ENCODE measurements at places on chromosomes 6 and 20.

DNA sequence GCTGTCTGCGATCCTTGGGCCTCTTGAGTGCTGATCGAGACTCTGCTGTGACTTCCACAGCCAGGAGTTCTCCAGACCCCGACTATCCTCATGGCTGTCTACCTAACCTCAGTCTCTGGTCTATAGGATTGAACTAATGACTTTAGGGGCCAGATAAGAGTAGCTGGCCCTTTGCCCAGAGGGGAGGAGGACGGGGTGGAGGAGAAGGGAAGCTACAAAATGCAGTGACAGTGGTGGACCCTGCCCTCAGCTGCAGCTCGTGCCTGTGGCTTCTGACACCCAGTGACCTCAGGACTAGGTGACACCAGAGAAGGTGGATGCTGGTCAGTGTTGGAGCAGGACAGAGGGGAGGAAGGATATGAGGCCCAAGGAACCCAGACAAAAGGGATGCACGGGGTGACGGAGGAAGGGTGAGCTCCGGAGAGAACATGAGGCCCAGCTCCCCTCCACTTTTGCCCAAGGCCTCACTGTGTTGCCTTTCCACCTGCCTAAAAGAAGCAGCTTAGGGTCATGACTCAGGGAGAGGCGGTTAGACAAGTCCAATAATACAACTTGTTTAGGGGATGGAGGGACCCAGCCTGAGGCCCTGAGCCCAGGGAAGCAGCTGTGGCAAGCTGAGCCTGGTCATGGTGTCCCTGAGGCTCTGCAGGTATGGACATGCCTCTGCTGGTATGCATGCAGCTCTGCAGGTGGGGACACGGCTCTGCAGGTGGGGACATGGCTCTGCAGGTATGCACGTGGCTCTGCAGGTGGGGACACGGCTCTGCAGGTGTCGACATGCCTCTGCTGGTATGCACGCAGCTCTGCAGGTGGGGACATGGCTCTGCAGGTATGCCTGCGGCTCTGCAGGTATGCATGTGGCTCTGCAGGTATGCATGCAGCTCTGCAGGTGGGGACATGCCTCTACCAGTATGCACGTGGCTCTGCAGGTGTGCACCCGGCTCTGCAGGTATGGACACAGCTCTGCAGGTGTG lies 67.7 kb downstream of the SYNJ2 start:
- DNase-seq, result no peak

GRCh38 chr20:51729771-51730170 lies 38.4 kb downstream of the ATP9A start:
- DNase-seq, result no peak

DNA sequence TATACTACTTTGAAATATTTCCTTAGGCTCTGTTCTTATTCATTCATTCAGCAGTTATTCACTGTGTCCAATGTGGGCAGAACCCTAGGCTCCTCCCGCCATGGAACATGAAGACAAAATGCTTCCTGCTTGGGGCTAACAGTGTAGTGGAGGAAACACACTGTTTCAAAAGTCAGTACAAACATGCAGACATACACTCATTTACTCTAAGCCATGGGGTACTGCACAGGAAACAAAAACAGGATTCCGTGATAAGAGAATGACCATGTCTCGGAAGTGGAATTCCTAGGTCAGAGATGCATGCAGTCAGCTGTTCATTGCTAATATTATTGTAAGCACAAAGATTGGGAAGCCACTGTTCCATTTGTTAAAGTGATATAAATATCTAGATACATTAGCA lies 18.4 kb upstream of the FAM209A start:
- DNase-seq, result no peak

DNA sequence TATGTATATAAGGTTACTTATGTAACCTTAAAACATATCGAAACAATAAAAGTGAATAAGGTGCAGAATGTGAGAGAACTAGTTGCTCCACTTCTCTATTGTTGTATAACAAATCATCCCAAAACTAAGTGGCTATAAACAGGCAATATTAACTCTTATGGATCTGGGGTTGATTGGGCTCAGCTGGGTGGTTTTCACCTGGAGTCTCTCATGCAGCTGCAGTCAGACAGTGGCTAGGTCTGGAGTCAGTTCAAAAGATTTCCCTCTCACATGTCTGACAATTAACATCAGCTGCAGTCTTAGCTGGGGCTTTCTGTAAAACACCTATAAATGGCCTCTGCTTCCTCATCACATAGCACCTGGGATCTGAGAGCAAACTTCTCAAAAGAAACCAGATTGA lies 288.4 kb upstream of the SASH1 start:
- DNase-seq, result no peak

DNA sequence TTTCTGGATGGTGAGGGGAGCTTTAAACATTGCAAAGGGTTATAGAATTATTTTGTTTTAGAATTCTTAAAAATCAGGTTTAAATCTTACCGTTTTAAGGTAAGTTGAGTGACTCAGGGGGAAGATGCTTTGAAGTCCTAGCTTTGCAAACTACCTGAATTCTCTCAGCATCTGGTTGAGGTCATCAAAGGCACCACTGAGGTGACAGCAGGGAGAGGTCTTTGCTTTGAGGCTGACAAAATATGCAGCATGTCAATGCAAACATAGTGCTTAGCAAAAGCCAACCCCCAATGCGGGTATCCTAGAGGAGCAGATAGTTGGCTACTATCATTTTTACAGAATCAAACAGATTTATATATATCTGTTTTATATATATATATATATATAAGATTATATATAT lies 219.5 kb downstream of the SLC24A3 start:
- DNase-seq, result no peak

GRCh38 chr6:24524805-24525204 lies 30.0 kb downstream of the ALDH5A1 start:
- peak; percentile 3 for DNase-seq

DNA sequence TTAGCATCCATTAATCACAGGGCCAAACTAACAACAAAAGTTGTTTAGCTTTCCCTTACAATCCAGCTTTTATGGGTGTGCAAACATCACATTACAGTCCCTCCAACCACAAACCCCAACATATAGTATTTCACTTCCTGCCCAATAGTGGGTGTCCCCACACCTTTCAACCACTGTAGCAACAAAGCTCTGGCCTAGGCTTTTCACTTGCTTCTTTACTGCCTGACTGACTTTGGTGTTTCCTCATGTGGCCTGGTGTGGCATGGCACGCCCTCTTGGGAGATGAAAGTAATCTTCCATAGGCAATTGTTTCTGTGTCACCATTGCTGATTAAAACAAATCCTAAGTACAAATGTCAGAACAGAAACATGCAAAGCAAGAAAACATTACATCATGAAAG lies 46.3 kb downstream of the MCM8 start:
- no peak for DNase-seq

DNA sequence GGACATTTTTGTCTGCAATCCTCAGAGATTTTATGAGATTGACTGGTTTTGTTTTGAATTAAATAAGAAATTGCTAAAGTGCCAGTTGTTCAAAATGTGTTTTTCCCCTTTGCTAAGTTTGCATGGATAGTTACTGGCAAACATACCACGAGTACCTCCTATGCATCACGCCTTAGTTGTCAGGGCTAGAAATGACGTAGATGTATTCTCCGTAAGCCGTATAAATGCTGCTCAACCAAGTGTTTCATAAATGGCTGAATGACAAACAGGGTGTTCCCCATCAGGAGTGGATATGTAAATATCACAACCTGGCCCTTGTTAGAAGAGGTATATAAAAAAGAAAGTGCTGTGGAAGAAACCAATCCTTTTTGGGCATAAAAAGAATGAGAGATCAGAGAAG lies 341.1 kb upstream of the ZFP64 start:
- no peak for DNase-seq

DNA sequence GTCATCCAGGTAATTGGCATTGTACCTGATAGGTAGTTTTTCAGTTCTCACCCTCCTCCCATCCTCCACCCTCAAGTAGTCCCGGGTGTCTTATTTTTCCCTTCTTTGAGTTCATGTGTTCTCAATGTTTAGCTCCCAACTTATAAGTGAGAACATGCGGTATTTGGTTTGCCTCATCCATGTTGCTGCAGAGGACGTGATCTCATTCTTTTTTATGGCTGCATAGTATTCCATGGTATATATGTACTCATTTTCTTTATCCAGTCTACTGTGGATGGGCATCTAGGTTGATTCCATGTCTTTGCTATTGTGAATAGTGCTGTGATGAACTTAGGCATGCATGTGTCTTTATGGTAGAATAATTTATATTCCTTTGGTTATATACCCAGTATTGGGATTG lies 45.8 kb downstream of the RPRD1B start:
- DNase-seq, result no peak

DNA sequence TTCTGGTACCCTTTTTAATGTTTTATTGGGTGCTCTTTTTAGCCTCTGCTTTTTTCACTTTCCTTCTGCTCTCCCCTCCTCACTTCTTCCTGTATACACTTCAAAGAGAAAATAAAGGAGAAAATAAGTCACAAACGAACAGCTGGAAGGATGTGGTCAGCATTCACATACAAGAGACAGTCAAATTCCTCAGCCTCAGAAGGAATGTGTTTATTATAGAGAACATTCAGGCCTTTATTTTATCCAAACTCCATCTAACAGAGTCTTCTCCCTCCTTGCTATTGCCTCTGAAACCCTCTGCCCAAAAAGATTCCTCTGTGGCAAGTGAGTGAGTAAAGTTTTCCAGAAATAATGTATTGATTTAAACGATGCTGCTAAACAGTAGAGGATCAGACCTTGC lies 490.4 kb downstream of the FRK start:
- DNase-seq, result no peak

- no peak for DNase-seq
These were observed 377.4 kb downstream of the CD109 start for GRCh38 chr6:74073429-74073828.

- no peak for DNase-seq
These were observed 27.8 kb downstream of the ADGRG6 start for GRCh38 chr6:142329486-142330113.

DNA sequence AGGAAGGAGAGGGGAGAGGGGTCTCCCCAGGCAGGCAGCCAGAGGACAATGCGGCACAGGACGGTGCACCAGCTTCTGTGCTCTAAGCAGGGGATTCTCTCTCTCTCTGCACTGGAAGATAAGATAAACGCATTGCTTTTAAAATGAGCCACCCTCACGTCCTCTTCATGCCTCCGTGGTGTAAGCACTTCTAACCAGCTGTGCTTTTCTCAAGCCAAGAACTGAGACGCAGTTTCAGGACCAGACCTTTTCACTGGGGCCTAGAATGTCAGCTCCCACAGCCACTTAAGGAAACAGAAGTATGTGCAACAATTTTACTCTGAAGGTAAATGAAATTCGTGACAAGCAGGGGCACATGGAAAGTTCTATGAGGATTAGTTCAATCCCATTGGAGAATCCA lies 82.4 kb downstream of the PSMB1 start:
- DNase-seq, result no peak

GRCh38 chr6:56244528-56245253 lies 2.7 kb downstream of the COL21A1 start:
- DNase-seq, result peak; percentile 31

GRCh38 chr20:32451682-32452461 lies 93.7 kb downstream of the ASXL1 start:
- DNase-seq, result no peak

- DNase-seq, result no peak
These were observed 22.0 kb upstream of the PYGB start for GRCh38 chr20:25225642-25226432.

- DNase-seq, result no peak
These were observed 749.7 kb downstream of the MAFB start for GRCh38 chr20:39939241-39939865.

- no peak for DNase-seq
These were observed 203.4 kb downstream of the MYLK4 start for GRCh38 chr6:2547355-2547754.

DNA sequence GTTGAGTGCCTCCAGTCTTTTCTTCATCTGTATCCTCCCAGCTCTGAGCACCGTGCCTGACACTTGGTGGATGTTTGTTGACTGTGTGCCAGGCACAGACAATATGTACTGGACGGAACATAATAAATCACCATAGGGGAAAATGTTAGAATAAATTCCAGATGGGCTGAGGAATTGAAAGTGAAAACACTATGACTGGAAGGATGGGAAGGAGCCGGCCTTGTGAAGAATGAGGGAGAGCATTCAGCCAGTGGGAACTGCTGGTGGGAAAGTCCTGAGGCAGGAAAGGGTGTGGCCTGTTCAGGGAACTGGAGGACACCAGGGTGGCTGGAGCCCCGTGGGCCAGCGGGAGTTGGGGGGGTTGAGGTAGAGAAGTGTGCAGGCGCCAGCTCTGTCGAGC lies 75.4 kb downstream of the MTHFD1L start:
- DNase-seq, result no peak

GRCh38 chr20:32828029-32828680 lies 8.4 kb downstream of the MAPRE1 start:
- no peak for DNase-seq

- DNase-seq, result no peak
These were observed 266.7 kb upstream of the SULF2 start for GRCh38 chr20:48051794-48052474.

DNA sequence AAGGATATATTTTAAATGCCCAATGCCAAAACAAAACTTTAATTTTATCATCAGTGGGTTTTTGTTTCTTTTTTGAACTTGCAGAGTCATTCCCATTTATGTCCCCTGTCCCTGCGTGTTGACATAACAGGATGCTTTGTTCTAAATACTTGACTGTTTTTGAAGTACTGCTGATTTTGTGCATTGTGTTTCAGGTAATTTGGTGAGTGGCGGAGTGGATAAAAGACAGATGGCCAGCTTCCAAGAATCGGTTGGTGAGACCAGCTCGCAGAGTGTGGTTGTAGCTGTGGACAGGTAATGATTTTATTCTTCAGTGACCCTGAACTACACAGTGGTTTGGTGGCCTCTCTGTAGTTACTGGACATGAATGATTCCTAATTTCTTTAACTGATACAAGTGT lies 50.5 kb upstream of the CSE1L start:
- DNase-seq, result peak; percentile 62

GRCh38 chr20:59147586-59147985 lies 16.0 kb upstream of the ZNF831 start:
- no peak for DNase-seq

GRCh38 chr6:147116056-147116455 lies 88.2 kb upstream of the STXBP5 start:
- no peak for DNase-seq

GRCh38 chr20:36179170-36179945 lies 24.8 kb downstream of the EPB41L1 start:
- no peak for DNase-seq

GRCh38 chr6:52519618-52520017 lies 57.2 kb downstream of the TRAM2 start:
- no peak for DNase-seq
